ENCODE measurements at places on chromosomes 6 and 20. TPM values are rescaled to one million over a fixed set of nuclear protein-coding genes. Genes with fewer than 3 reads are reported as not detected.

C6orf52 gene
- 1.5 TPM for total RNA-seq

SERPINB1 gene
- total RNA-seq, result 40.3 TPM

TFAP2C gene
- total RNA-seq, result not detected

GRCh38 chr6:13488896-13489237 is 1.5 kb upstream of the GFOD1 start:
- H3K4me3 ChIP-seq, result no peak overlapping the region
- DNase-seq, result no peak
- H3K36me3 ChIP-seq, result no peaks in the 10 kb centered on the region
- peaks cover 13% of the 10 kb centered on the region for H3K27me3 ChIP-seq
- H3K27ac ChIP-seq, result no peak overlapping the region

DNA sequence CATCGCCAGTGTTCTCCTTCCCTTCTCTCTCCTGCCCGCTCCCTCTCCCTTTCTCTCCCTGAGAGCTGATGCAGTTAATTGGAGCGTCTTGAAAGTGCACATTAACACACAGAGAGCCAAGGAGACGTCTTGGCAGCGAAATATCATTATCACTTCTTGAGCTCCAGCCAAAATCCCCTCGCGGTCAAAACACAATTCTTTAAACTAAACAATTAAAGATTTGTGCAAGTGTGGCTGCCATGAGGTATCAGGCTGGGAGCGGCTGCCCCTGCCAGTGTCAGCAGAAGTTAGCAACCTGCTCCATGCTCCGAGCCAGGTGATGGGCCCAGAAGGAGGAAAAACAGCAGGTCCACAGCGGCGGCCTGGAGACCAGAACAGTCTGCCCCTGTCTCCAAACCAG is 100.9 kb upstream of the FOXP4 start:
- no peak overlapping the region for H3K27ac ChIP-seq
- H3K27me3 ChIP-seq, result peaks cover 44% of the 10 kb centered on the region
- no peak for DNase-seq
- peaks cover 22% of the 10 kb centered on the region for H3K4me1 ChIP-seq

GRCh38 chr6:45377043-45377553 is 636 bp downstream of the SUPT3H start:
- peak; percentile 57 for DNase-seq
- no peaks in the 10 kb centered on the region for H3K36me3 ChIP-seq
- peak overlapping the region; percentile 93 for H3K4me3 ChIP-seq

GRCh38 chr6:127716465-127716864 is 139.5 kb downstream of the C6orf58 start:
- peaks cover 4% of the 10 kb centered on the region for H3K36me3 ChIP-seq
- H3K4me3 ChIP-seq, result no peak overlapping the region
- no peaks in the 10 kb centered on the region for H3K4me1 ChIP-seq
- no peaks in the 10 kb centered on the region for H3K27me3 ChIP-seq
- H3K27ac ChIP-seq, result no peak overlapping the region
- DNase-seq, result no peak

All from T-cell (primary cell).